ENCODE measurements at places on chromosomes 7 and 10. TPM values are rescaled to one million over a fixed set of nuclear protein-coding genes. Genes with fewer than 3 reads are reported as not detected.

The ODAD2 gene
- total RNA-seq: 4.1 TPM

The CAMK2B gene
- total RNA-seq: 0.44 TPM

The CALHM3 gene
- 0.18 TPM for total RNA-seq

DNA sequence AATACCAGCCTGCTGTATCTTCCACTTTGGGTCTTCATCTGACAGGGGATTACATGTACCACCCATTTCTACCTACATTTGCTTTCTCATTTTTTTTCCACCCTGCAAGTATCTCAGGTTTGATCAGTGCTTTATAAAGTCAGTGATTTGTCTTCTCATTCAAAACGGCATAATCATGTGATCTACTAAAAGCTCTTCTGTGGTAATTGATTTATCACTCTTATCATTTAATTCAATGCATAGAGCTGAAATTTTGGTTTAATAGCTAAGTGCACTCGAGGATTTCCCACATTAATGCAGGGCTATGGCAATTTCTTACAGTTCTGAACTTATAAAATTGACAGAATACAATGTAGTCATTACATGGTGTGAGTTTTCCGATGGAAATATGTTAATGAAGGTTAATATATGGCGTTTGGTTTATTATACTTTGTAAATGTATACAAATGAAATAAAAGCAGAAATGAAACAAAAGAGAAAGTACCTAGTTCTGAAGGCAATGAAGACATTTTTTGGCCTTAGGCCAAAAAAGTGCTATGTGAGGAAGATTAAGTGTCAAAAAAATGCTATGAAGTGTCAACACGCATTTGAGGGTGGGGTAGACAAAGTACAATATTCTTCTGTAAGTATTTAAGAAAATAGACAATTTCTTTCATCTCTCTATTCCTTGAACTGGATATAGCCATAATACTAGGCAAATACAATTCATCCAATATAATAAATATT is 457.3 kb downstream of the ETV1 start:
- H3K27me3 ChIP-seq: no peaks in the 10 kb centered on the region
- DNase-seq: no peak
- H3K4me3 ChIP-seq: no peak overlapping the region

DNA sequence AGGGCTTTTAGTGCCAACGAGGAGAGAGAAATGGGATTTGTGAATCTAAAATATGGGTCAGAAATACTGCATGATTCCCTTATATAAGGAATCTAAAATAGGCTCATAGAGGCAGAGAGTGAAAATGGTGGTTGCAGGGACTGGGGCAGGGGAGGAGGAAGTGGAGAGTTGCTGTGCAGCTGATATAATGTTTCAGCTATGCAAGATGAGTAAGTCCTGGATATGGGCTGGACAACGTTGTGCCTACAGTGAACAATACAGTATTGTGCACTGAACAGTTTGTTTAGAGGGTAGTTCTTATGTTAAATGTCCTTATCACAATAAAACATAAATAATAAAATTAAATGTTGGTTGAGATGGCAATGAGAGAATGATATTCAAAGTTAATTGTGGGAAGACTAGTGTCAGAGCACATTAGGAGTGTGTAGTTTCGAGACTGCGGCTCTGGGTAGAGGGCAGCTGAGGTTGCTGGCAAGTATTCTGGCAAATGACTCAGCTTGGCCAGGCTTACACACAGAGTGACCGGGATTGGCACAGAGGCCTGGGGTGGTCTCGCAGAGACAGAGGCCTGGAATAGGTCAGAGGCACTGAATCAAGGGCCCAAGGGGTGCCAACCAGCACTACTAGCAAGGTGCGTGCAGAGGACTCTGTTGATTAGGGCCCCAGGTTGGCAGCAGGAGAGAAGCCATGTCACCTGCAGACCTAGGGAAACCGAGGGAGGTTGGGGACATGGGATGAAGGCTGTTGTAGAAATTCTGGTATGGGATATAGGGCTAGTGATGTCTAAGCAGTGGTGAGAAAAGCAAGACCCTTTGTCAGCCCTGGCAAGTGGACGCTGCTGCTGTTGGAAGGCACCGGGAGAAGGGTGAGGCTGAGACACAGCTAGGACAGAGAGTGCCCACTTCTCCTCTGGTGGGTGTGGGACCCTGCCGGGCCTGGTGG is 2.8 kb upstream of the DEPP1 start:
- DNase-seq: no peak
- no peak overlapping the region for H3K4me3 ChIP-seq
- no peak overlapping the region for H3K27ac ChIP-seq
- H3K36me3 ChIP-seq: no peaks in the 10 kb centered on the region
- peaks cover 8% of the 10 kb centered on the region for H3K27me3 ChIP-seq

- H3K27ac ChIP-seq: no peak overlapping the region
- no peaks in the 10 kb centered on the region for H3K27me3 ChIP-seq
- no peak overlapping the region for H3K4me3 ChIP-seq
Measured at GRCh38 chr10:114575417-114576131, 82.5 kb downstream of the ABLIM1 start.

GRCh38 chr7:17206349-17206905 is 92.0 kb upstream of the AHR start:
- peaks cover 3% of the 10 kb centered on the region for H3K4me1 ChIP-seq
- no peak overlapping the region for H3K27ac ChIP-seq
- no peaks in the 10 kb centered on the region for H3K27me3 ChIP-seq
- DNase-seq: no peak

Data from WTC11 (cell line).